ENCODE measurements at places on chromosomes 2 and 18.

GRCh38 chr2:62408241-62408677 is 97.7 kb downstream of the TMEM17 start:
- DNase-seq = no peak

DNA sequence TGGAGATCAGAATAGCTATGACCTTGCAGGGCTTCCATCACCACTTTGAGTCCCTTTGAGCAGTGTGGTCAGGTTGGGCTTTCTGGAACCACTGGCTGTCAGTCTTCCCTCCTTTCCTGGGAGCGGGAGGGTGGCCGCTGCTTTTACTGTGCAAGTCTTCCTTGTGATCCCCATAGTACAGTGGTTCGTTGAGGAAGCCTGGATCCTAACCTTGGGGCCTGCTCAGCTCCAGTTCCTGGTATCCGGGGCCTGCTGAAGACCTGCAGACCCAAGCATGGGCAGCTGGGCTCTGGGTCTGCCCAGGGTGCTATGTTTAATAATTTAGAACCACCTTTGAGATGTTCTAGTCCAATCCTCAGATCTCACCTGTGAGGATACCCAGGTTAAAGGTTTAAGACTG is 104.2 kb downstream of the CLIP4 start:
- DNase-seq = no peak

DNA sequence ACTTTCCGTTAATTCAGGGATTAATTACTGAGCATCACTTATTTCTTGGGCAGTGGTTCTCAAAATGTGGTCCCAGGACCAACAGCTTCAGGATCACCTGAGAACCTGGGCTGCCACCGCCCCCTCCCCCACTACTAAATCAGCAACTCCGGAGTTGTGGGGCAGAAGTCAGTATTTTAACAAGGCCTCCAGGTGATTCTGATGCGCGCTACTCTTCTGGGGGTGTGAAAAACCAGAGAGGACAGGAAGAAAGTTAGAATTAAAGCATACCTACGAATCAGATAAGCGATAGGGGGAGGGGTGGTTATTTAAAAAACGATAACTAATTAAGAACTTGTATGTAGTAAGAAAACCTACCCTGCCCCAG is 319 bp downstream of the ZSCAN30 start:
- DNase-seq = no peak

GRCh38 chr18:78564518-78564917 is 415.1 kb upstream of the SALL3 start:
- DNase-seq = no peak

DNA sequence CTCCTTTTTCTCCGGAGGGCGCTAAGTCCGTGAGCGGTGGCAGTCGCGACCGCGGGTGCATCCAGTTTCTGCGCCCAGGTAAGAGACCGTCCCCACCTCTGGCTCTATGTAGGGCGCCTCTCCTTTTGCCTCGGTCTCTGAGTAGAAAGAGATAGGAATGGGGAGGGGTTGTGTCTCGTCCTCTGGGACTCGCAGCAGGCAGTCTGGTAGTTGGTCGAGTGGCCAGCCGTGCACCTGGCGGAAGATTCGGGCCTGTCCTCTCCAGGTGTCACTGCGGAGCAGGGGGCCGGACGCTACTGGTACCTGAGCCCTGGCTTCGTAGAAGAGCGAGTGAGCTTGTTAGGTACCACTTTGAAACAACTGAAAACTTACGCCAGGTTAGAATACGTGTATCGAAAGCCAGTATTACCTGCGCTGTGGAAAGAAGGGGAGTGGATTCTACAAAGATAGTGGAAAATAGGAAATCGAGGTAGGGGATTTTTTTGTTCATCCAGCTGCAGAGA is 403 bp downstream of the MAP2 start:
- DNase-seq = peak; percentile 34

DNA sequence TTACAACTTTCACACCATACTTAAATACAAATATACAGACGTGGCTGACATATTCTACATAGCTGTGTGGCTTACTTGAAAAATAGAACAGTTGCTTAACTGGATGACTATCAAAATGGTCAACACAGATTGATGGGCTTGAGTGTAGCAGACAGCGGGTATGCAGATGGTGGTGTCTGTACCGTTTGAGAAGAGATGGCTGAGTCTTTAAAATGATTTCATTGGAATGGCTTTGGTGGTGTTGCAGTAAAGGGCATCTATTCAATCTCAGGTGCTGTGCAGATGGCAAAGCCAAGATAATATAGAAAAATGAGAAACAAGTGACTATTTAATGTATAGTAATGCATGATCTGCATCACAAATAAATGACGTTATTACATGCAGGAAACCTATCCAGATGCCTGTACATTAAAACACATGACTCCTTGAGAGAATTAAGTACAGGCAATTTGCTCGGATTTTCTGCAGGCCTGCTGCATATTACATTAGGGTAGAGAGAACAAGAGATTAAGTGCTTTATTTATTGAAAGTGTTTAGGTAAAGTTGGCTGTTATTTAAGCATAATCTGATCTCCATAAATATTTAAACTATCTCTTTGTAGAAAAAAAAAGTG is 68.5 kb downstream of the AGPS start:
- DNase-seq = no peak

GRCh38 chr2:38390947-38391346 is 13.9 kb upstream of the ATL2 start:
- DNase-seq = no peak

DNA sequence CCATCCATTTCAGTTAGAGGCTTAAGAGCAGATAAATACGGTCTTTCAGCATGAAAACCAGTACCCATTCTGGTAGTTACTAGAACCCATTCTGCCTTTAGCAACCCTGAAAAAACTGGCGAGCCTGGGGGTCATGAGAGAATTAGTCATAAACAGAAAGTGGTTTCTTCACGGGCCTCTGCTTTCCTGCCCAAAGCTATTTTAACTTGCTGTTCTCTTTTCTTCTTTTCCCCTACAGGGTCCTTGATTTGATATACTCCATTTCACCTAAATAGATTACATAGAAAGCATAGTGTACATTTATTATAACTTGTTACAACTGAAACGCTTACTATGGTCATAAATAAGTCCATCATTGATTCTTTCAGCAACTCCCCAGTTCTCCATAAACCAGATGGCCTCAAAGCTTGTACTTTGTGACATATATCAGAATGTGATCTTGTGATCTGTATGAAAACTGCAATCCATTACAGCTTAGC is 48.3 kb downstream of the WDFY1 start:
- DNase-seq = no peak

DNA sequence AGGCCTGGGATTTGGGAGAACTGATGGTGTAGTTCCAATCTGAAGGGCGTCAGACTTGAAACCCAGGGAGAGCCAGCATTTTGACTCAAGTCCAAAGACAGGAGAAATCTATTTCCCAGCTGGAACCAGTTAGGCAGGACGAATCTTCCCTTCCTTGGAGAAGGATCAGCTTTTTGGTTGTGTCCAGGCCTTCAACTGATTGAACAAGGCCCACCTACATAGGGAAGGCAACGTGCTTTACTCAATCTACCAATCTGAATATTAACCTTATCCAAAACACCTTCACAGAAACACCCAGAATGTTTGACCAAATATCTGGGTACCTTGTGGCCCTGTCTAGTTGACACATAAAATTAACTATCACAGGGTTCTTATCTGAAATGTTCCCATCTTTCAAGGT is 221.9 kb upstream of the DLGAP1 start:
- DNase-seq = no peak

GRCh38 chr2:201978986-201979385 is 54.7 kb upstream of the FZD7 start:
- DNase-seq = peak; percentile 15

DNA sequence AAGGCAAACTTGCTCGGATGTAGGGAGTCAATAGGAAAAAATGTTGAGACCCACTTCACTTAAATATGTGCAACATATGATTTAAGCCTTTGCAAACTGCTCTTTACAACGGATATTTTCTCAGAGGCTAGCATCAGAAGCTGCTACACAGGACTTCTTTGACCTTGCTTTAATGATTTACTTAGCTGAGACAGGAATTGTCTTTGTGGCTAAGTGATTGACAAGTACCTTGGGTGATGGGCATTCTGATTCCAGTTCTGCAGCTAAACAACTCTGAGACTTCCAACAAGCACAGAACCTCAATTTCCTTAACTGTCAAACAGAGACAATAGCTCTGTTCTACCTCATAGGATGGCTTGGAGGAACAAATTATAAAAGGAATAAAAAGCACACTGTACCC is 150.2 kb downstream of the NCKAP5 start:
- DNase-seq = no peak

DNA sequence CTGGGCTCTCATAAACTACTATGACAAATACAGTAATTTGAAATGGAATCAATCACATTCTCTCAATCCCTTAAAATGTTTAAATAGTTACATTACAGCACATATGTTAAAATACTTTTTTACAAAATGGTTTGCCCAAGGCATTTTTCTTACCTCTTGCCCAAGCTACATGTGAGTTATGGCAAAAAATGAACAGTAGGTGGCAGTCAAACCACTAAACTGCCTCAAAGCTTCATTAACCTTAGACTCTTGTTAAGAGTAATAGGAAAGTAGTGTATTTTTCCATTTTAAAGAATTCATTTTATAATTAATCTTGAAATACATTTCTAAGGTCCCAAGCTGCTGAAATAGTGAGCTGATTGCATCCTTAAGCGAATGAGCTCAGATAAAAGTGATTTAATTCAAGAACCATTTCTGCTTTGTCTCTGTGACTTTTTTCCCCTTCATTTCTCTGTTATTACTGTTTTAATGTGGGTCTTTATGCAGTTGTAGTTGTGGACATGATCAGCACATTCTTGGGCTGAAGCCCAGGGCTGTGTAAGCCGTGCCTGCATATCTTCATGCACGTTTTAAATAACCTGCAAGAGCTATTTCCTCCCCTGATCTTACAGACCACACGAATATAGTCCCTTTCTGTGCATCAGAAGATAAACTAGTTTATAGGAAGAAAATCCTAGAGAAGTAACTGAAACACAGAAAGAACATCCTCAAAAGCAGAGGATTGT is 311.8 kb downstream of the LNPK start:
- DNase-seq = peak; percentile 33

- no peak for DNase-seq
These were observed 3.2 kb downstream of the GLI2 start for GRCh38 chr2:120738786-120739437.
